ENCODE measurements at places on chromosomes 7 and 10.

GRCh38 chr10:118315629-118316028 is 26.5 kb downstream of the FAM204A start:
- DNase-seq, result no peak

- DNase-seq, result no peak
Observed at GRCh38 chr7:156832195-156832877, 60.6 kb downstream of the LMBR1 start.

DNA sequence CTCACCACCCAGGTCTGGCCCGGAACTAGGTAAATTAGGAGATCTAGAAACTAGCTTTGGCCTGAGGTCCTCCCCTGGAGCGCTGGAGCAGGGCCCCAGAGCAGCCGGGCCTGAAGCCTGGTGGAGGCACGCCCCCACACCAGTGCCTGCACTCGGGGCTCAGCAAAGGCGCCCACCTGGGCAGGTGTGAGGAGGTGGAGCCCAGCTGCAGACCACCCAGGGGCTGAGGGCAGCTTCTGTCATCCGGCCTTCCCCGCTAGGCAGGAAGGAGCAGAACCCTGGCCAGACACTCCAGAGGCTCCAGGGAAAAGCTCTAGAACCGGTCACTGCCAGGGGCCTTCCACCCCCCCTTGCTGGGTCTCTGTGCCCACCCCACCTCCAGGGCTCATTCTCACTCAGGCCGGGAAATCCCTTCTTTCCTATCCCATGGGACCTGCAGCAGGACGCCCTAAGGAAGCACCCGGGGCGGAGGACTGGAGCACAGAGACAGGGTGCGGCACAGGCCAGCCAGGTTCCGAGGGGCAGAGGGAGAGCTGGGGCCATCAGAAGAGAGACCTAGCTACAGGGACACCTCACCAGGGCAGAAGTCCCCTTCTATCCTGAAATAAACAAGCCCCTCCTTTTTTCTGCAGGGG is 161.2 kb downstream of the NRF1 start:
- no peak for DNase-seq

DNA sequence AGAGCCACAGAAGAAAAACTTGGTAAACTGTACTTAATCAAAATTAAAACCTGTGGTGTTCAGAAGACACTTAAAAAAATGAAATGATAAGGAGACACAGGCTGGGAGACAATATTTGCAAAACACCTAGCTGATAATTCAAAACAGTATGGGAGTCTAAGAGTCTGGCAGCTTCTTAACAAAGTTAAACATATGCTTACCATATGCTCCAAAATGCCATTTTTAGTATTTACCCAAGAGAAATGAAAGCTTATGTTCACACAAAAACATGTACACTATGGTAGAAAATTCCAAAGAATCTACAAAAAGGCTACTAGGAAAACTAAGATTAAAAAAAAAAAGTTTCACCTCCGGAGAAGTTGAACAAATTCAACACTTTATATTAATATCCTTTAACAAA is 48.6 kb downstream of the ITGB1 start:
- DNase-seq, result no peak

- peak; percentile 60 for DNase-seq
Observed at GRCh38 chr10:35640474-35640873, 1.6 kb downstream of the FZD8 start.

GRCh38 chr10:60649485-60650377 is 128.5 kb upstream of the CDK1 start:
- no peak for DNase-seq

DNA sequence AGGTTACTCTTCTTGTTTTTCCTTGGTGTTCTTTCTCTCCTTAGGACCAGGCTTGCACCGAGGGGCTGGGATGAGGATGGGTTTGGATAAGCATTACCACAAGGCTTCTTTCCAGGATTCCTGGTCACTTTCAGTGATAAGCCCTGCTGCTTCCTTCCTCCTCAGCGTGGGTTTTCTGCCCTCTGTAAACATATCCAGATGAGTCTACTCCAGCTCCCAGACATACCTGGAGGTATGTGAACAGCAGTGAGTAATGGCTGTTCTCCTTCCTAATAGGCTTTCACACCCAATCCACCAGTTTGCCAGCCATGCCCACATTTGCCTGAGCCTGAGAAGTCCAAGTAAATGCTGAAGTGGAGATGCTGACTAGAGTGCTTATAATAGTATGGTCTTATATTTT is 229.8 kb upstream of the YAE1 start:
- DNase-seq, result peak; percentile 52

- DNase-seq, result no peak
Observed at GRCh38 chr7:132328760-132329159, 247.5 kb downstream of the PLXNA4 start.

GRCh38 chr7:111672901-111673300 is 110.6 kb upstream of the IMMP2L start:
- DNase-seq, result peak; percentile 16

- peak; percentile 69 for DNase-seq
Observed at GRCh38 chr7:24756545-24757352, 515 bp downstream of the GSDME start.

DNA sequence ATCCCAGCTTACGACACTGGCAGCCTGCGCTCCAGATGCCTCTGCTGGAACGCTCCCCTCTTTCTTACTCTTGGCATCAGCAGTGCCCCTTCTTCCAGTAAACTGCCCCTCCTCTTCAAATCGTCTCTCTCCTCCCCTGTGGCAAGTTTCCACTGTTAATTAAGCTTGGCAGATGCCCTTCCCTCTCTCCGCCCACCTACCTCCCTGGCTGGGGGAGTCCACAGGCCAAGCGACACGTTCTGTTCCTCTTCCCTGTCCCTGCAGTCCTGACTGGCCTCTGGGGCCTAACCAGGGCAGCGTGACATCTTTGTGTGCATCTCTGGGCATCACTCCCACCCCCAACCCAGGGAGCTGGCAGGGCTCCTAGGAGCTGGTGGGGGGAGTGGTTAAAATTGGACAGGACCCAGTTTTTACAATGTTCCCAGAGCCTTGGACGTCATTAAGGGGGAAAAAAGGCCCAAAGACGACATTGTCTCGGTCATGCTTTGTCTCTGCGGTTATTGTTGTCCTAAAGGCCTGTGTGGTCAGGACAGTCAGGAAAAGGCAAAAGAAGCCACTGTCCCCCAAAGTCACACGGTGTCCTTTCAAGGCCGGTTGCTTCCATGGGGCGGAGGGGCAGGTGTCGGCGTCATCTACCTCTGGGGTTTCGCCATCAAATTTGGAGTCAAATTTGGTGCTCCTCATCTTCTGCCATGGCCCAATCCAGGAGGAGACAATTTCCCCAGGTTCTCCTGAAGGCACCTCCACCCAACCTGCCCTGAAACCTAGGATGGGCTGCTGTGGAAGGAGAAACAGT is 54.2 kb downstream of the DLG5 start:
- no peak for DNase-seq

- no peak for DNase-seq
Observed at GRCh38 chr10:133614830-133615580, 11.6 kb downstream of the FRG2B start.

DNA sequence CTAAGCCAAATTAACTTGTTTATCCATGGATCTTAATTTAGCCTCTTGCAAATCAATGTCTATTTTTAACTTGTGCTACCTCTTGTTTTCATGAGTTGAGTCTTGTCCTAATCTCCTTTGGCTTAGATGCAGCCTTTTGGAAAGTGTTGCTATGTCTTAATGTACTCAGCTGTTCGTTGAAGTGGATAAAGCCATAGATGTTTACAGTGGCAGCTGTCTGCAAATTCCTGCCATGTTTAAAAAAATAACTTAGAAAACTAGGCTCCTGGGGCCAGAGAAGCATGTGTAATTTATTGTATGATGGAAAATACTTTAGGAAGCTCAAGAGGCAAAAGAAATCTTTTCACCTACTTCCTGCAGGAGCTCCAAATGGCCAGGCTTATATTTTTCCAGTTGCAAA is 253.1 kb upstream of the RHOBTB1 start:
- no peak for DNase-seq

GRCh38 chr7:3107889-3108570 is 64.4 kb upstream of the CARD11 start:
- no peak for DNase-seq

GRCh38 chr7:134046594-134047128 is 80.5 kb upstream of the LRGUK start:
- DNase-seq, result no peak

DNA sequence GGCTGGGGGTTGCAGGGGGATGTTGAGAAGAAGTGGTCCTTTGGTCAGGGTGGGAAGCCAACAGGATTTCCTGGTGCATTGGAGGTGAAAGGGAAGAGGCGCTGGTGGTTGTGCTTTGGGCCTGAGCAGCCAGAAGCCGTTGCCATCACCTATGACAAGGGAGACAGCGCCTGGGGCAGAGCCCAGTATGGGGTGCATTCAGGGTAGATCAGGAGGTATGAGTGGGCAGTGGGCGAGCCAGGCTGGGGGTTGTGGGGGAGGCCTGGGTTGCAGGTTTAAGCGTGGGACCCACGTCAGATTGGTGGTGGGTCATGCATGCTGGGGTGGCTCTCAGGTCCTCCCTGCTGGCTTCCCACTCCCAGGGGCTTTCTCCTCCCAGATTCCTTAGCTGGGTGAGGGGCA is 6.3 kb upstream of the PILRB start:
- DNase-seq, result no peak

- DNase-seq, result no peak
Observed at GRCh38 chr7:27398851-27399250, 156.2 kb downstream of the EVX1 start.

- no peak for DNase-seq
Observed at GRCh38 chr7:33191340-33191739, 62.0 kb downstream of the BBS9 start.

- no peak for DNase-seq
Observed at GRCh38 chr10:132546567-132547420, 9.2 kb downstream of the INPP5A start.

DNA sequence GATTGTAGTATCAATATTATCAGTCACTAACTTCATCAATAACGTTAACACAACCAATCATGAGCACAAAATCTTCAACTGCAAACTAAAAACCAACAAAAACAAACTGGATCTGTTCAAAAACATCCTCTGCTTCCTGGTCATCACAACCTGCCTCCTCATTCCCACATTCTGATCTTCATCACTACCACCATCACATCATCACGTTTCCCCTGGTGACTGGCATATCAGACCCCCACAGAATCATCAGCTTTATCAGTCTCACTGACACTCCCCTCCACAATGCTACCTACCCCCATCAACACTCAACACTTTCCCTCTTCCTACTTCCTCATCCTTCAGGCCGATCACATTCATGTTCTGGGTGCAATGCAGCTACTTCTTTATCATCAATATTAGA is 11.4 kb downstream of the XPNPEP1 start:
- no peak for DNase-seq

- no peak for DNase-seq
Observed at GRCh38 chr7:69115788-69116187, 482.5 kb upstream of the AUTS2 start.

GRCh38 chr7:140745266-140746058 is 49.0 kb downstream of the NDUFB2 start:
- DNase-seq, result no peak

DNA sequence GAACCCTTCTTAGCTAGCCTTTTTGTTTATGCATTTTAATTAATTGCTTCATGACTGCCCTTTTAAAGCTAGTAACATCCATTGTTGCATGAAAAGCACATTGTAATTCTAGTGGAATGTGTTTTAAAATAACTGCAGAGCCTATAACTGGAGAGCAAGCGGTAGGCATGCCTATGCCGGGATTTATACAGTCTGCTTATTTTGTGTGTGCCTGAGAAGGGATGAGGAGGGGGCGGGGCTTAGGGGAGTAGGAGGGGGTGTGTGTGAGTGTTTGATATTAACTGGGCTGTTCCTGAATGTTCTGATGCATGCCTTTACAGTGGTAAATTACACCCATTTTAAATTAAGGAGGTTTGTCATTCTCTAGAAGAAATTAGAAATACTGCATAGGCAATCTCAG is 208.1 kb downstream of the TCF7L2 start:
- no peak for DNase-seq

GRCh38 chr7:7970237-7970530 is 1.6 kb downstream of the GLCCI1 start:
- no peak for DNase-seq

DNA sequence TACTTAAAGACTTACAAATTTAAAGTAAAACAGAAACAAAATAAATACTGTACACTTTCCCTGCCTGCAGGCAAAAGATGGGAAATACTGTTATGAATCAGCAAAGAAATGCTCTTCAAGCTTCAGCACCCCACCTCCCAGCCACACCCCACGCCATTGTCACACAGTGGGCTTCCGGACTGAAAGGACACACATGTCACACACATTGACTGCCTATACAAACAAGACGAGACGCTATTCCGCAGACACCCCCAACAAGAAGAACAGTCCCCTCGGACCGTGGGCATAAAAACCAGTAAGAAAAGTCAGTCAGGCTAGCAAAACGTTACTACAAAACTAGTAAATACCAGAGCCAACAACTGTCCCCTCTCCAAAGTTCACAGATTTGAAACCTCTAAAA is 22.2 kb upstream of the PARP12 start:
- DNase-seq, result no peak

- no peak for DNase-seq
Observed at GRCh38 chr7:95527776-95528250, 42.1 kb downstream of the ASB4 start.

- DNase-seq, result no peak
Observed at GRCh38 chr7:71775648-71776047, 636.5 kb downstream of the CALN1 start.

GRCh38 chr10:66627156-66627555 is 298.7 kb upstream of the LRRTM3 start:
- DNase-seq, result peak; percentile 47

- DNase-seq, result no peak
Observed at GRCh38 chr7:64879800-64880199, 23.3 kb upstream of the ZNF273 start.

GRCh38 chr10:112244197-112244596 is 39.0 kb upstream of the TECTB start:
- no peak for DNase-seq

DNA sequence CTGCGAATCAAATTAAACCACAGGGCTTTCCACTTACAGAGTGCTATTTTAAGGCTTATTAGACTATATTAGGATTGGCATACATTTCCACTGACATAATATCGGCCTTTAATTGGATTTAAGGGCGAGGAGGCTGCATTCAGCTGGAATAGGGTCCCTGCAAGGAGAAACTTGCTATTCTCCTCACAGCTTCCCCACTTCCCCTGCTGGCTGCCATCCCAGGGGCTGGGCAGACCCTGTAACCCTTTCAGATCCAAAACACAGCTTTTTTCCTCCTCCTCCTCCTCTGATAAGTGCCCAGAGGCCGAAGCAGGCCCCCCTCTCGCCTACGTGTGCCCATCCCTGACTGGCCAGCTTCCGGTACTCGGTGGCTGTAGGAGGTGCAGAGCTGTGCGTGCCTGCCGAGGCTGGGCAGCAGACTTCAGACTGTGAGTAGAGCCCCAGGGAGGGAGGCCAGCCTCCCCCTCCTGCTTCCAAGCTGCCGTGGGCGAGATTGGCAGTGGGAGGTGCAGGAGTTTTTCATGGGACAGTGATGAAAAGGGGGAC is 224.2 kb downstream of the PLXNA4 start:
- no peak for DNase-seq

GRCh38 chr10:103336370-103336769 is 14.6 kb downstream of the PCGF6 start:
- DNase-seq, result no peak

GRCh38 chr10:44310762-44311562 is 73.9 kb downstream of the CXCL12 start:
- peak; percentile 65 for DNase-seq
